Type B pancreatic cell (in vitro differentiated cells): ENCODE measurements at places on chromosomes 3 and 15.

GRCh38 chr15:100695048-100695447 lies 92.7 kb downstream of the ASB7 start:
- no peak overlapping the region for H3K4me3 ChIP-seq
- peaks cover 14% of the 10 kb centered on the region for H3K27me3 ChIP-seq
- no peak overlapping the region for H3K27ac ChIP-seq
- DNase-seq, result no peak
- H3K4me1 ChIP-seq, result peaks cover 6% of the 10 kb centered on the region

DNA sequence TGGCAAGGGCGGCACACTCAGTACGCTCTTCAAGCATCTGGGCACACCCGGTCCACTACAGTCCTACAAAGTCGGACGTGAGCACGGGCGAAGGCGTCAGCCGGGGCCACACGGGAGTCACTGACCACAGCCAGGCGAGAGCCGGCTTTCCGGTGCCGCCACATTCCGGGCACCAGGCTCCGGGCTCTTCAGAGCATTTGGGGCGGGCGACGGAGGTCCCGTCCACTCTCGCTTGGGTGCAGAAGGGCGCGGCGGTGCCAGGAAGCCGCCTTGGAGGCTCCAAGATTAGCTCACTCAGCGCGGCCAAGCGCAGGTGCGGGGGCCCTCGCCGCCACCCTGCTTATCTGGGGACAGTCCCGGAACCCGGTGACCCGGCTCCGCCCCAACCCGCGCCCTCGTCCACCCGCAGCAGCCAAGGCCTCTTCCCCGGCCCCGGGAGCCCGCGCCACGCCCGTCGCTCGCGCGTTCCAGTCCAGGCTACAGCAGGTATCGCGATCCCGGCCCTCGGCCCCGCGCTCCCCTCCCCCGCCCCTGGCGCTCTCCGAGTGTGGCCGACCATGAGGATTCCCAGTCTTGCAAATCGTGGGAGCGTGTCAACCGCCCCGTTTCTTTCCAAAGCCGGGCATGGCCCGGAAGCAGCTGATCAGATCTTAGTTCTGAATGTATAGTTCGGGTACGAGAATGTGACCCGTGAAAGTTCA lies at the start of gene ADPRH:
Gene ADPRH (plus strand): TSS at position 127 of the 701 bp plus-strand sequence. CDS start 2,678 bp downstream, outside the sequence.
- DNase-seq, result peak; percentile 86
- peak within 1 kb of the TSS; percentile 93 for H3K27ac ChIP-seq
- H3K27me3 ChIP-seq, result no peaks in the 10 kb centered on the region
- H3K36me3 ChIP-seq, result no peaks in the 10 kb centered on the region

DNA sequence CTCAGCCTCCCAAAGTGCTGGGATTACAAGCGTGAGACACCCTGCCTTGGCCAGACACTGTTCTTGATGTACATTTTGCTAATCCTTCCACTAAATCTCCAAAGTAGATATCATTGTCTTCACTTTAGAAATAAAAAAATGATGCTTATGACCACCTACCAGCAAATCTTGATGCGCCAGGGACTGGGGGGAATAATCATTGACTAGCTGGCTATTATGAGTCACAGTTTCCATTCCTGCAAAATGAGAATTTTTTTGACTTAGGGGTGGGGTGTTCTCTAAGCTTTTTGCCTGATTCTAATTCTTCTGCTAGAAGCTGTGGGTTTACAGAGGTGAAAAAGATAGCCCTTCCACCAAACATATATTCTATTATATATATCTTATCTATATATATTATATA lies 17.1 kb upstream of the RFC4 start:
- no peak for DNase-seq
- H3K27me3 ChIP-seq, result peaks cover 54% of the 10 kb centered on the region
- no peak overlapping the region for H3K27ac ChIP-seq
- no peak overlapping the region for H3K4me3 ChIP-seq
- peaks cover 15% of the 10 kb centered on the region for H3K4me1 ChIP-seq
- no peaks in the 10 kb centered on the region for H3K36me3 ChIP-seq

GRCh38 chr15:66514586-66514985 lies 9.5 kb downstream of the ZWILCH start:
- no peak overlapping the region for H3K4me3 ChIP-seq
- H3K36me3 ChIP-seq, result peaks cover 11% of the 10 kb centered on the region
- no peaks in the 10 kb centered on the region for H3K4me1 ChIP-seq

DNA sequence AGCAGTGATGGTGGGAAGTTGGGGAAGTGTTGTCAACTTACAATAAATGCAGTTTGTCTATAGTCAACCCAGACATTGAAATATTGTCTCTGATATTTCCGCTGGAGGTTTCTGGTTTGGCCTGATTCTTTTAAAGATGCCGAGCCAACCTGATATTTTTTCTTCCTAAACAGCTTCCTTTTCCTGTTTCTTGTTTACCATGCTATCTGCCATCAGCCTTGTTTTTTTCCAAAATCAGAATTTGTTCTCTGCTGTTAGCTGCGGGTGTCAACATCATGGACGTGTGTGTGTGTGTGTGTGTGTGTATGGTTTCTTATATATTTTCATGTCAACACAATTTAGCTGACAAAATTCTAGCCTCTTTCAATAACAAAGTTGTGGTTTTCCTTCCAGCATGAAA lies 41.2 kb upstream of the XCR1 start:
- DNase-seq, result no peak
- peaks cover 3% of the 10 kb centered on the region for H3K27me3 ChIP-seq
- peaks cover 19% of the 10 kb centered on the region for H3K4me1 ChIP-seq
- H3K36me3 ChIP-seq, result peaks cover 3% of the 10 kb centered on the region
- peak overlapping the region; percentile 1 for H3K27ac ChIP-seq

DNA sequence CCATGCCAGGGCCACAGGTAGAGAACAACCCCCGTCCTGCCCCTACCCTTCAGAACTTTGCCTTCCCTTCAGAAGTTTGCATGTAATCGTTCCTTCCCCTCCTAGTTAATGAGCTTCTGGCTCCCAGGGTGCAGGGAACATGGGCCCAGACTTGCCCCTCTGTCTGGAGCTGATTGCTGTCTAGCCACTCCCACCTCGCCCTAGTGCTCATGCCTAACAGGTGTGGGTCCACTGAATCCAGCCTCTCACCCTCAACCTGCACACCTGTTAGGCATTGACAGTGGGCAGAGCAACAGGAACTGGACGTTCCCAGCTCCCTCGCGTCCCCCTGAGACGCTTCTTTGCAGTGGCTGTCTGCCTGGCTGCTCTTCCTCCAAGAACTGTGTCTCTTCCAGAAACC lies 40.3 kb downstream of the WNT5A start:
- no peak overlapping the region for H3K27ac ChIP-seq
- DNase-seq, result no peak
- H3K36me3 ChIP-seq, result no peaks in the 10 kb centered on the region

DNA sequence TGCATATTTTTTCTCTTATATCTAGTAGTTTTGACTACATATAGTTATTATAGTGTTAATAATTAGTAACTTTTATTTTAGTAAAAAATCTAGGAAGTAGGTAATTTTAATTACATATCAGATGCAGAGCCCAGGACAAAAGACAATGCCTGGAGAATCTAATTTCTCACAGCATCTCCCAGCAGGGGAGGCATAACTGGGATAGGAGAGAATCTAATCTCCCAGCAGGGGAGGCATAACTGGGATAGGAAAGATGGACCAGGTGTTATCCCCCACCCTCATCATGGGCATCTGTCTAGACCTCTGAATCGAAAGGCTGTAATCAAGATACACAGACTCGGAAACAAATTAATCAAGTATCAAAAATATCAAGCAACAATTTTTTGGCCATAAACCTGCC lies 58.2 kb downstream of the OSTN start:
- DNase-seq, result no peak
- no peaks in the 10 kb centered on the region for H3K27me3 ChIP-seq
- H3K27ac ChIP-seq, result no peak overlapping the region
- H3K4me3 ChIP-seq, result no peak overlapping the region

- H3K4me1 ChIP-seq, result no peaks in the 10 kb centered on the region
- H3K27ac ChIP-seq, result no peak overlapping the region
- peak; percentile 75 for DNase-seq
Measured at GRCh38 chr3:9704347-9705322, 1.0 kb downstream of the CPNE9 start.

GRCh38 chr3:100902572-100902971 lies 90.6 kb downstream of the ABI3BP start:
- no peaks in the 10 kb centered on the region for H3K36me3 ChIP-seq
- no peak overlapping the region for H3K4me3 ChIP-seq
- no peak overlapping the region for H3K27ac ChIP-seq
- H3K27me3 ChIP-seq, result no peaks in the 10 kb centered on the region
- DNase-seq, result no peak

GRCh38 chr15:29945943-29946596 lies 123.8 kb upstream of the TJP1 start:
- no peak overlapping the region for H3K4me3 ChIP-seq
- no peak for DNase-seq
- H3K27me3 ChIP-seq, result no peaks in the 10 kb centered on the region
- H3K27ac ChIP-seq, result no peak overlapping the region
- H3K4me1 ChIP-seq, result no peaks in the 10 kb centered on the region
- H3K36me3 ChIP-seq, result no peaks in the 10 kb centered on the region

DNA sequence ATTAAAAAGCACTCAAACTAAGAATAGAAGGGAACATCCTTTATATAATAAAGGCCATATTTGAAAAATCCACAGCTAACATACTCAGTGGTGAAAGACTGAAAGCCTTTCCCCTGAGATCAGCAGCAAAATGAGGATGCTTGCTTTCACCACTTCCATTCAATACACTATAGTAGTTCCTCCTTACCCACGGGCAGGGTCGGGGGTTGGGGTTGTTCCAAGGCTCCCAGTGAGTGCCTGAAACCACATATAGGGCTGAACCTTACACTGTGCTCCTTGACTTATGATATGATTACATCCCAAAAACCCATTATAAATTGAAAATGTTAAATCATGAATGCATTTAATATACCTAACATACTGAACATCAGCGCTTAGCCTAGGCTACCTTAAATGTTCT lies 37.7 kb downstream of the ALDH1L1 start:
- no peak overlapping the region for H3K27ac ChIP-seq

GRCh38 chr3:195896361-195897080 lies 11.8 kb downstream of the TNK2 start:
- H3K4me3 ChIP-seq, result peak overlapping the region; percentile 83
- no peaks in the 10 kb centered on the region for H3K36me3 ChIP-seq
- H3K27ac ChIP-seq, result peak overlapping the region; percentile 83
- peaks cover 37% of the 10 kb centered on the region for H3K4me1 ChIP-seq

DNA sequence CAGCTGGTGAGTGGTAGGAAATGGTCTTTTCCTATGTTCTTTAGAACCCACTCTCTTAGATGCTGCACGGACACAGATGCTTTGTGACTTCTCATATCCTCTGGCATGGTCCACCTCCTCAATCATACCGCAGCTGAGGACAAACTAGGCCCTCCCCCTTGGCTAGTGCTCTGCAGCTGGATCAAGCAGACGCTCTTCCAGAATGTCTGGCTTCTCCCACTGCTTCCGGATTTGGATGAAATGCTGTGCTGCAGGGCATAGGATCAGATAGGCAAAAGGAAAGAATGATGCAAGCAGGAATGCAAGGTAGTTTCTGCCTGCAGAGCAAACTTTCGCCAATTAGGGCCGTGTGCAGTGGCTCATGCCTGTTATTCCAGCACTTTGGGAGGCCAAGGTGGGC lies 75.7 kb upstream of the SLC4A7 start:
- no peaks in the 10 kb centered on the region for H3K36me3 ChIP-seq
- DNase-seq, result no peak
- H3K27me3 ChIP-seq, result no peaks in the 10 kb centered on the region
- no peak overlapping the region for H3K27ac ChIP-seq
- no peak overlapping the region for H3K4me3 ChIP-seq

DNA sequence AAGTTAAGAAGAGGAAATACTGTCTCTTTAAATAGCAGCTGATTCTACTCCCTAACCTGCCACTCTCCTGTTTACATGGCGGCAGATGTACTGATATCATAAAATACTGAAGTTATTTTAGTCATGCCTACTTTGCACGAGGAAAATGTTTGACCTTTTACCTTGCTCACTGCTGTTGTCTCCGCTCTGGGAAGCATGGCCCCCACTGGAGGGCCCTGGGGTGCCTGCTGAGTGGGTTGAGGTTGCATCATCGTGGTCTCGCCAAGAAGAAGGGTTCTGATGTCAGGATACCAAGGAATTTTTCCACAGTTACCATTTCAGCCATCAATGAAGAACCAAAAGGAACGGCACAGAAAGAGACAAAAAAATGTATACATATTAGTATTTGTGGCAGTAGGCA lies 16.7 kb downstream of the MEIS2 start:
- H3K4me3 ChIP-seq, result no peak overlapping the region
- H3K27me3 ChIP-seq, result no peaks in the 10 kb centered on the region
- H3K4me1 ChIP-seq, result peaks cover 72% of the 10 kb centered on the region
- no peak for DNase-seq
